ENCODE measurements at places on chromosomes 2 and 18.

DNA sequence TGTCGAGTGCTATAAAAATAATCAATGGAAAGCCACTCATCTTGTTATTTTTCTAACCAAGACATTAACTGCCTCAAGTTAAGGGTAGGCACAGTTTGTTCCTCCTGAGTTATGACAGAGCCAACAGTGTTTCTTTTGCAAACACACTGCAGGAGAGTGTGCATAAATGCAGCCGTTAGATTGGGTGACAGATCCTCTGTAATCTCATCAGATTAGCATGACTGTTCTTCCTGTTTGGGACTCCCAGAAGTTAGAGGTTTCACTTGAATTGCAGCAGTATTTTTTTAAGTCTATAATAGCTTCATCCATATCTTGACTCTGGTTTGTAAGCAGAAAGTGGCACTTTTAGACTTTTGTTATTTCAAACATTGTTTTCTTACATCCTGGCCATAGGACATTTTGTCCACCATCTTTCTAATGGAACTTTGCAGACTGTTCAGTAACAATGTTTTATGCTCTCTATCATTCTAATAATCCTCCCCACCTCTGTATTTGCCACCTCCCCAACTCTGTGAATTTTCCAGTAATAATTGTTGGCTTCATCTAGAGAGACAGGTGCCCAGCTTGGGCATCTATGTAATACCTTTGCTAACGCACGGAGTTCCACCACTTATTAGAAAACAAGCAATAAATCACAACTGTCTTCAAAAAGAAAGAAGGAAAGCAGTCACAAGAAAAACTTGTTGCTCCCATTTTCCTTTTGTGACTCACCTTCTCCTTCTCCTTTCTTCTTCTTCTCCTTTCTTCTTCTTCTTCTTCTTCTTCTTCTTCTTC lies 560.0 kb downstream of the ADCYAP1 start:
- DNase-seq, result no peak

- no peak for DNase-seq
These were observed 31.9 kb downstream of the TWIST2 start for GRCh38 chr2:238879621-238880377.

GRCh38 chr2:103805746-103806145 lies 1043.9 kb downstream of the TMEM182 start:
- DNase-seq, result no peak

- DNase-seq, result no peak
These were observed 34.0 kb upstream of the ERMN start for GRCh38 chr2:157359628-157360027.

GRCh38 chr2:24365051-24365450 lies 4.7 kb upstream of the ITSN2 start:
- no peak for DNase-seq

GRCh38 chr2:230742781-230743180 lies 30.1 kb downstream of the CAB39 start:
- DNase-seq, result no peak

- no peak for DNase-seq
These were observed 450.7 kb upstream of the SLC14A2 start for GRCh38 chr18:45164551-45164950.

DNA sequence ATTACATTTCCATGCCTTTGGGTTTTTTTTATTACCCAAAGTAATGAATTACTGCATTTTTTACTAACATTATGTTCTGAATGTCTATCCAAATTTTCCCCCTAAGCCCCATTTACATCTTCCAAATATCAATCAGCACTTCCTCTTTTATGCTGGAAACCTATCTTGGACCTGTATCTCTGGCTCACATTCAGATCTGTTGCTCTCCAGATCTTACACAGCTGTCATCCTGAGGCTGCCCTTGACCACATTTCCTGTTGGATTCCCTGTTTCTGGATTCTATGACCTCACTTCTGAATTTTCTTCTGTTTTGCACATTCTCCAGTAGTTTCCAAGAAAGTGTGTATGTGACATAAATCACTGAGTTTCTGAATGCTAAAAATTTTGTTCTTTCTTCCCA lies 146.7 kb downstream of the PDE1A start:
- no peak for DNase-seq

GRCh38 chr18:51162617-51163016 lies 34.9 kb downstream of the MEX3C start:
- DNase-seq, result no peak

GRCh38 chr2:76296438-76296837 lies 585.7 kb upstream of the GCFC2 start:
- no peak for DNase-seq

GRCh38 chr2:227566012-227566411 lies 32.7 kb upstream of the SCYGR2 start:
- no peak for DNase-seq

DNA sequence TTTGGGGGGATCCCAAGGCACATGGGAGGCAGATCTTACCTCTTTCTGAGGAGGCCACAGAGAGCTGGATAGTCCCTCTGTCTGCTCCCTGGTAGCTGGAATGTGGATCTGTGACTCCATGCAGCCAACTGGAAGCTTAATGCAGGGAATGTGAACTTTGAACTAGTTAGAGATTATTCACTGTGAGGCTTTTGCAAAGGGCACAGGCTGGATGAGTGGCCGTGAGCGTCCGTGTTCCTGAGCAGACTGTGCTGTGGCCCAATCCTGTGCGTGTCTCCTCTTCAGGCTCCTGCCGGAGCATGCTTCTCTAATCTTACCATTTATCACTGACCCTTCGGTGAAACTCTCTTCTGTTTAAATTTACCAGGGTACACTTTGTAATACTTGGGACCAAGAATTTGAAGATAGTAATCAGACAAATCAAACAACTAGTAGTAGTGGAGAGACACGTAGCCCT lies 187.6 kb downstream of the PTPRM start:
- no peak for DNase-seq

DNA sequence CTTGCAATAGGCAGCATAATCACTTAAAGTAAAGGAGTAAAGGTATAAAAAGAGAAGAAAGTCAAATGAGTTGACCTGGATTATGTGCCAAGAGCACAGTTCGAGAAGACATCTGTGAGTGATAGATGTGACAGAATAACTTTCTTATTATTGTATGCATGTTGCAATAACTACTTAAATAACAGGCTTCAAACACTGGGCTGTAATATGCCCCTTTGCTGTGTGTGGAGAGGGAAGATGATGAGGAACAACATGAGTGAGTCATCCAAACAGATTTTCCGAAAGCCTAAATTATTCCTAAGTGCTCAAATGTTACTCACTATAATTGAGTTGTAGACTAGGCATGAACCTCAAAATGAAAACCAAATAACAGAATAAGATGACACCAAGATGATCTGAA lies 328.1 kb downstream of the EXOC6B start:
- no peak for DNase-seq

- DNase-seq, result no peak
These were observed 1.1 kb downstream of the METAP1D start for GRCh38 chr2:172000696-172001361.

GRCh38 chr18:79699653-79700052 lies 20.1 kb downstream of the CTDP1 start:
- DNase-seq, result no peak

- no peak for DNase-seq
These were observed 60.9 kb downstream of the LDLRAD4 start for GRCh38 chr18:13279181-13280069.

DNA sequence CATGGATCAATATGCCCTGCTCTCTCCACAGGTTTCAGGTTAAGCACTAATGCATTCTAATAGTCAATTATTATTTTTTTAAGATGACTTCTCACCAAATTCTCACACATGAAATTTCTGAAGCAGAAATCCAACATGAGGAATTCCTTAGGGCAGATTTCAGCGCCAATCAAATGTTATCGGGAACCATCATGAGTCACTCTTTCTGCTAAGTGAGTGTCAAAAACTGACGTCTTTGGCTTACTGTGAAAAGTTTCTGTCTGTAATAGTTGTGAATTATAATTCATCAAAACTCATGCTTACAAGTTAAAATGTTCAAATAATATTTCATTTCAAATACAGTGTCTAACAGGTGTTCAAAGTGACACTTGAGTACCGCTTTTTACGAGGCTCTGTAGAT lies 1038.6 kb downstream of the SOCS6 start:
- no peak for DNase-seq

DNA sequence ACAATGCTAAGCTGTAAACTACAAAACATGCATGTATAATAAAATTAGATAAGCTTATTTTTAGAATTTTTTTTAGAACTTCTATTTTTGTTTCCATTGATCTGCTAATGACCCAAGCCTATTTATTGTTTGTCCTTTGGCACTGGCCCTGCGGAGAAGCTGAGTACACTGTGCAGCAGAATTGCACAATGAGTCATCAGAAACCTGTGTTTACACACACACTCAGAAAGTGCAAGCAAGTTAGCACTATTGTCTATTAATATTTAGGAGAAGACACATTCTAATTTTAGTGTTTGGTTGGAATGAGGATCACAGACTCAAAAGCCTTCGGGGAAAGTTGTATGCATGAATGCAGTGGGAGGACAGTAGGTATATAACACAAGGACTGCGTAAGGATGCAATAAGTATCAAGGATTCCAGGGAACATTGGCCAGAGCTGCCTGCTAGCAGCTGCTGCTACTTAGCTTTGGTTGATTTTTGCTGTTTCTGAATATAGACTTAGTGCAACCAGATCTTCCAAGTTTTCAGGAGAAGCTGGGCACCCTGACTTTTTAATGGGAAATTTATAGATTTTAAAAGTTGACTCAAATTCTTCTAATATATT lies 128.2 kb downstream of the KCNH7 start:
- no peak for DNase-seq

GRCh38 chr2:224930124-224930523 lies 112.1 kb downstream of the DOCK10 start:
- no peak for DNase-seq

- DNase-seq, result no peak
These were observed 592.4 kb downstream of the DPP10 start for GRCh38 chr2:115034801-115035200.

- DNase-seq, result no peak
These were observed 1.7 kb downstream of the SH3YL1 start for GRCh38 chr2:262117-262516.

- DNase-seq, result no peak
These were observed 28.6 kb upstream of the SETBP1 start for GRCh38 chr18:44651918-44652572.

GRCh38 chr2:8021921-8022320 lies 659.9 kb upstream of the ID2 start:
- no peak for DNase-seq

DNA sequence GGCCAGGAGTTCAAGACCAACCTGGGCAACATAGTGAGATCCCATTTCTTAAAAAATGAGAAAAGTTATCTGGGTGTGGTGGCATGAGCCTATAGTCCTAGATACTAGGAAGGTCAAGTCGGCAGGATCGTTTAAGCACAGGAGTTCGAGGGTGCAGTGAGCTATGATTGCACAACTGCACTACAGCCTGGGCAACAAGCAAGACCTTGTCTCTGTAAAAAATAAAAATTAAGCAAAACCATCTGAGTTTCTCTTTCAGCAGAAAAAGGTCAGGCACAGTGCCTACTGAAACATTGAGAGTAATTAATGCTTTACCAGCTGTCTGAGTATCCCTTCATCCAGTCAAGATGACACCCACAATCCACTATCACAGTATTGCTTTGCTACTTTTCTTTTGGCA lies 258.3 kb downstream of the MBD5 start:
- DNase-seq, result no peak

DNA sequence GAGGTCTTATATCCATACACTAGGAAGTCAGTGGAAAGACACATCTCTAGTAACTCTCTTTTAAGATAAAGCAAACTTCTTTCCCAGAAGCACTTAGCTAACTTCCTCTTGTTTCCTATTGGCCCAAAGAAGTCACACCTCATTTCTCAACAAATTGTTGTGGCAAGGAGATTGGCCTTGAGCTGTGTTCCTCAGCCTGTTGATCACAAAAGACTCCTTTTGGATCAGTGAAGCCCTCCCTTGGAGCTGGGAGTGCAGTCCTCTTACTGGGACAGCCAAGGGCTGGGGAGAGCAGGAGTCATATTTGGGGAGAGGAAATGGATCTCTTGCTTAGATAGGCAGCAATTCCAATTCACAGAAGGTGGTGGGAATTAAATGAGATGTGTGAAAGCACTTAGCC lies 51.2 kb upstream of the DAPL1 start:
- DNase-seq, result no peak

DNA sequence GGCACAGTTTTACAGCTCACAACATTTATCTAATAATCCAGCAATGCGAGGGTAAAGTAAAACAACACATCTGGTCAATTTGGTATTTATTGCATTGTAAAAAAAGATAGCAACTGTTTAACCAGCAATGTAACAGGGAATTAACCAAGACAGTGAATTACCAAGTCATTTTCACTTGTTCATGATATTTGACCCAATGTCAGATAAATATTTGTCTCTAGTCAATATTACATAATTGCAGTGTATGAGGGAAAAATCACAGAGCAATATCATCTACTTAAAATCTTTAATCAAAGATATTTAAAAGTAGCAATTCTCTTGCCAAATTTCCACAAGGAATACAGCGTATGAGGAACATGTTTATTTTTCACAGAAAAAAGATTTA lies 1265.1 kb upstream of the CHAC2 start:
- no peak for DNase-seq

DNA sequence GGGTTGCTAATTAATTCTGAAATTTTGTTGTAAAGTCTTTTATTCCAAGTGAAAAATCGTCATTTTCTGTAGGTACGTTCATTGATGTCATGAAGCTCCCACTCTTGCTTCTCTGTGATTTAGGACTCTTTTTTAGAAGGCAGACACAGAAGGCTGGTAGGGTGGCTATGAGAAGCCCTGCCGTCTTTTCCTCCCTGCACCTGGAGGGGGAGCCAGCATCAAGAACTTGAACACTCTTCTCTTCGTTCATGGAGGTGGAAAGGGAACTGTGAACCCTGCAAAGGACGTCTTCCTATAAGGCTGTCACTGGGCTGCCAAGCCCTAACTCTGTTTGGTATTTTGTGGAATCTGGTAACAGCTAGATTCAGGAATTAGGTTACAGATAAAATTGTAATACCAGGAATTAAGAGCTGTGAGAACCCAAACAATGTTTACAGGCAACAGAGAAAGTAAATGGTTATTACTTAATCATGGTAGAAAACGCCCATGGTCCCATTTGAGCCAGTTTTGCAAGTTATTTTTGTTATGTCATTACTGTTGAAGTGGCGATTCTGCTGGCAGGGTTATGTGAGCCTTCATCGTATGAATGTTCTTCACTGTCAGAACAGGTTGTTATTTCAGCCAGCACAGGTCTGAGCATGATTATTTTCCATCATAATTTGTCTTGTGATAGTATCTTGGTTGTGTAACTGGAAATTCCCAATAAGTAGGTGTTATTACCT lies 112.2 kb downstream of the OSBPL6 start:
- DNase-seq, result no peak

DNA sequence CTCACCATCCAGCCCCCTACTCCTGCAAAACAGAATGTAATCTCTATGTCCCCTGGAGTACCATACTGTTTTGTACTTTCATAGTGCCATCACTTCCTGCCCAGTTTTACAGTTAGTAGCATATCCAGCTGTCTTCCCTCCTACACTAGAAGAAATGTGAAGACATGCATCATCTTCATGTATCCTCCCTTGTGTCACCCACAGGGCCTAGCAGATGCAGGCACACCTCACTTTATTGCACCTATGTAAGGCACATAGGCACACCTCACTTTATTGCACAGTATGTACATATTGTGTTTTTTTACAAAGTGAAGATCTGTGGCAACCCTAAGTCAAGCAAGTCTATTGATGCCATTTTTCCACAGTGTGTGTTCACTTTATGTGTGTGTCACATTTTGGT lies 12.0 kb downstream of the DNAJC27 start:
- no peak for DNase-seq

- no peak for DNase-seq
These were observed 976.1 kb upstream of the GYPC start for GRCh38 chr2:125679903-125680302.

- DNase-seq, result no peak
These were observed 25.0 kb upstream of the MAP3K20 start for GRCh38 chr2:173050684-173051083.

GRCh38 chr2:67772216-67773170 lies 290.3 kb downstream of the C1D start:
- DNase-seq, result no peak
